ENCODE measurements at places on chromosomes 1 and 21.

DNA sequence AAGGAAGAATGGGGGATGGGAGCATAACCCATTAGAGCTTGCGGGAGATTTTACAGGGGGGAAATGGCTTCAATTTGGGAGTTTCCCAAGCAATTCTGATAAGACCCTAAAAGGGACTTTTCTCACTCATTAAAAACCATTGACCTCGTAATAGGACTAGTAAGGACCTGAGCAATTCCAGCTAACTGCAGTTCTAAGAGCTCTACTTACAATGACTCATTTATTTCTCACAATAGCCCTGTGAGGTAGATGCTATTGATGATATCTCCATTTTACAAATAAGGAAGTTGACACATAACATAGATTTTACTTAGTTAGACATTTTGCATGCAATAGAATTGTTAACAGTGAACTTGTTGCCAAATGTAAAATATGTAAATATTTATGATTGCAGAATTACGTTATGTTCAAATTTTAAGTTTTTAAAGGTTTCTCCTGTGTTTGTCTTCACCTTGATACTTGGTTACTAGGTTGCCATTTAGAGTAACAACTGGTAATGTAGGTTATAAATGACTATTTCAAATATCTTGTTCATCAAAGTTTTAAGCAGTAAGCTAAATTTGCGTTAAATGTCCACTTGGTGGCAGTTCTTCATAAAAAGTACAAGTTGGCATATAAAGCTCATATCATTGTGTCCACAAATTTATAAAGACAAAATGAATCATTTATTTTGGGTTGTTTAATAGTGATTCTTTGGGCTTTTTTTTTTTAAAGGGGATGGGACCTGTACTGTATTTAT, 182.0 kb downstream of the PLA2G4A start:
- DNase-seq: no peak

GRCh38 chr1:192448026-192448578, 127.5 kb upstream of the RGS1 start:
- no peak for DNase-seq

DNA sequence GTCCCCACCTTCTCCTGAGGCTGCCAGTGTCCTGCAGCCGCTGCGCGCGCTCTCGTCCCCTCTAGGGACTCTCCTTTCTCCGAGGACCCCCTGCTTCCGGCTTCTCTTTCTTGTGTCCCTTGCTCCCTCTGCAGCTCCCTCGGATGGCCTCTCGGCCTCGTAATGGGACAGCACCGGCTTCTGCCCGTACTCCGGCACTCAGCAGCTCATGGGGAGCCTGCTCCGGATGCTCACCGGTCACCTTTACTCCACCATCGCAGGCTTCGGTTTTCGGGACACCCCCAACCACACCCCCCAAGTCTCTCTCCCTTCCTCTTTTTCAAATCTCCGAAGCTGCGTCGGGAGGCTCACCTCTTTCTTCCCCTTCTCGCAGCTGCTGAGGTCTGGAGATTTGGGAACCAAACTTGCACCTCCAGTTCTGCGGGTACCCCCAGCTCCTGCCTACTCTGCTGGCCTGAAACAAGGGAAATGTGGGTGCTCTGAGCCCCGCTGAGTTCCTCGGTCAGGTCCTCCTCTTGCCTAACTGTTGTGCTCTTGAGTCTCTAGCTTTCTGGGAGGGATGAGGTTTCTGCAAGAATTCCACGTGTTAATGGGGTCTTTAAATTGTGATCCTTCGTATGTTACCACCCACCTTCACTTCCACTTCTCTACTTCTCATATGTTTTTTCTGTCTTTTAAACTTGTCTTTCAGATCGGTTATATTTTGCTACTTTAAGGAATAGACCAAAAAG, 930 bp downstream of the CDC14A start:
- peak; percentile 68 for DNase-seq

DNA sequence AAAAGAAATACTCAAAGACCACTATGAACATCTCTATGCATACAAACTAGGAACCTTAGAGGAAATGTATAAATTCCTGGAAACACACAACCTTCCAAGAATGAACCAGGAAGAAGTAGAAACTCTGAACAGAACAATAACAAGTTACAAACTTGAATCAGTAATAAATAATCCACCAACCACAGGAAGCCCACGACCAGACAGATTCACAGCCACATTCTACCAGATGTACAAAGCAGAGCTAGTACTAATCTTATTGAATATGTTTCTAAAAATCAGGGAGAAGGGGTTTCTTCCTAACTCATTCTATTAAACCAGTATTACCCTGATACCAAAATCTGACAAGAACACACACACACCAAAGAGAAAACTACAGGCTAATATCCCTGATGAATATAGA, 263.8 kb downstream of the NCAM2 start:
- DNase-seq: no peak

Data from glutamatergic neuron (in vitro differentiated cells).